ENCODE measurements at places on chromosomes 6 and 20.

- no peak for DNase-seq
Observed at GRCh38 chr20:63230800-63231268, 4.9 kb upstream of the BIRC7 start.

GRCh38 chr20:21352703-21353102 is 44.6 kb downstream of the NKX2-4 start:
- DNase-seq, result no peak

- DNase-seq, result no peak
Observed at GRCh38 chr6:92231171-92231701, 1188.1 kb downstream of the EPHA7 start.

- DNase-seq, result no peak
Observed at GRCh38 chr6:162538643-162539064, 188.9 kb downstream of the PRKN start.

DNA sequence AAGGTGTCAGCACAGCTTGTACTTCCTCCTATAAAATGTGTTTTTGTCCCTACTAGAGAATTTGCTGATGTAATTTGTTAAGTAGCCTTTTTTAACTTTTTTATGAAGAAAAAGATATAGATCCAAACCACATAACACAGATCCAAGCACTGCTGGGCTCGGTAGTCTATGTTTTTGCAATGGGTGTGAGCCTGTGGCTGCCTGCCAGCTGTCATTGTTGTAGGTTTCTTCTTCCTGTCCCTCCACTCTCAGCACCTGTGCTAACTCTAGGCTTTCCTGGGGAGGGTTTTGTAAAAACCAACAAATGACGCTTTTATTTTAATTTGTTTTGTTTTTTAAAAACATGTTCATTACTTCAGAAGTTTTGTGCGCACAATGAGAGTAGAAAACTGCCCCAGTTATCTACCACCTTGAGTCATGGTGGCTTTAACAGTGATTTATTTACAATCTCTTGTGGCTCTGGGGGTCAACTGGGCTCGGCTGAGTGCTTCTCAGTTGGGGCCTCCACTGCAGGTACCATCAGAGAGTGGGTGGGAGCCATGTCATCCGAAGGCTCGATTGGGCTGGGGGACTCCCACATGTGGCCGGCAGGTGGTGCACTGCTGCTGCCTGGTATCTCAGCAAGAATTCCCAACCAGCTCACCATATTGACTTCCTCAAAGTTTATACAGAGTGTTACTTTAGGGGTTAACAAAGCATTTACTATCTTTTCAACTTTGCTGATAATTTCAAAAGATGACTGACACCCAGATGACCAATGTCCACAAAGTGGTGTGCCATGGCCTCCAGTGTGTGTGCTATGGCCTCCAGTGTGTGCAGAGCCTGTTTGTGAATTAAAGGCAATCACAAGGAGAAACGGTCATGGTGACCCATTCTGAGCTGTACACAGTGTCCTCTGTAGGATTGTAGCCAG is 3.0 kb upstream of the CCR6 start:
- DNase-seq, result no peak

DNA sequence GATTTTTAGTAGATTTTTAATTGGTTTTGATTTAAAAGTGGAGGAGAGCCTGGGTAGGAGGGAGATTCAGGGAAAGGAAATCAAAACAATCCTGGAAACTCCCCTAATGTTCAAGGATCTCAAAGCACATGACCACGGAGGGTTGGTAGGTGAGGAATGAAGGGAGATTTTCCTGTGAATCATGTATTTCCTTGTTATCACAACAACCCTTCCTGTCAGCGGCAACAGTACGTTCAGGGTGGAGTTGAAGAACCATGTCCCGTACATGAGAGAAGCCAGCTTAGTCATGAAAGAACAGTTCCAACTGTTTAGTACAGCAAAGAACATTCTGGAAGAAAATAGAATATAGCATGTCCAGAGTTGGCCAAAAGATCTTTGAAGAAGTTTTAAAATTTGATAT is 79.4 kb upstream of the SCAF8 start:
- no peak for DNase-seq

DNA sequence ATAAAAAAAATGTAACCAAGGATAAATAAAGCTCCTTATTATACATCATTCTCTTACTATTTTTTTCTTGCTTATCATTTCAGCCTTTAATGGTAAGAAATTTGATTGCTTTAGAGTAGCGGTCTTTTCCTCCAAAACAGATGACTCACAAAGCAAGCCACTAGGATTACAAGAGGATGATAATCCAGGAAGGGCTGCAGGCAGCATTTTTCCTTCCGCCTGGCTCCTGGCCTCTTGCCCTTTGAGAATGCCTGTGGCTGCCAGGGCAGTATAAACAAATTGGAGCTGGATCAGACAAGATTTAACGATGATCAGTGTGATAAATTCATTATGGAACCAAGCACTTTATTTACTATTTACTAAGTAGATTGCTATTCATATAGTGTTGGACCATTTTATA is 9.7 kb upstream of the FBXL4 start:
- DNase-seq, result no peak

DNA sequence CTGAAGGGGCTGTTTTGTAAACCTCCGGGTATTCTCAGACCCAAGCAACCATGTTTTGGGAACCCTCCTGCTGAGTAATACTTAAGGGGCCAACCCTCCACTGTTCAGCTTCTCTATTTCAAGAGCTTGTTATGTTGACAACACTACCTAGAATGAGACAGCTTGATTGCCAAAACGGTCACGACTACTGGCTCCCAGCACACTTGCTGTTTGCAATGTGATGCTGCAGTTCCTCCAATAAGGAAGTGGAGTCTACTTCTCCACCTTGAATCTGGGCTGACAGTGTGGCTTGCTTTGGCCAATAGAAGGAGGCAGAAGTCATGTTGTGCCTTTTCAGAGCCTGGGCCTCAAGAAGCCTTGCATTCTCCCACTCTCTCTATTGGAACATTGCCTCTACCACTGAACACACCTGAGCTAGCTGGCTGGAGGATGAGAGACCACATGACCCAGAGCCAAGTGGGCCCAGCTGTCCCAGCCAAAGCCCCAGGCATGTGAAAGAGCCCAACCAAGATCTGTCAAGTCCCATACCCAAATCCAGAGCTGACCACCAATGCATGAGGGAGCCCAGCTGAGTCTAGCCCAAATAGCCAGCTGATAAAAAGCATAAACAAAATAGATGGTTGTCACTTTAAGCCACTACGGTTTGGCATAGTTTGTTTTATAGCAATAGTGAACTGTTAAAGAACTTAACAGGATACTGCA is 108.0 kb downstream of the PRND start:
- DNase-seq, result peak; percentile 70

GRCh38 chr6:98380589-98380988 is 453.8 kb upstream of the POU3F2 start:
- DNase-seq, result no peak

DNA sequence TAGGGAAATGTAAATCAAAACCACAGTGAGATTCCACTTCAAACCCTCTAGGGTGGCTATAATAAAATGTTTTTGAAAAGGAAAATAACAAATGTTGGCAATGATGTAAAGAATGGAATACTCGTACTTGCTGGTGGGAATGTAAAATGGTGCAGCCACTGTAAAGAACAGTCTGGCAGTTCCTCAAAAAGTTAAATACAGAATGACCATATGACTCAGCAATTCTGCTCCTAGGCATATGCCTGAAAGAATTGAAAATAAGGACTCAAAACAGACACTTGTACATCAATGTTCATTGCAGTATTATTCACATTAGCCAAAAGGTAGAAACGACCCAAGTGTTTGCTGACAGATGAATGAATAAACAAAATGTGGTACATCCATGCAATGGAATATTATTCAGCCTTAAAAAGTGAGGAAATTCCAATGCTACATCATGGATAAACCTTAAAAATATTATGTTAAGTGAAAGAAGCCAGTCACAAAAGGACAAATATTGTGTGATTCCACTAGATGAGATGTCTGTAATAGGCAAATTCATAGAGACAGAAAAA is 10.2 kb upstream of the RNF114 start:
- DNase-seq, result no peak

DNA sequence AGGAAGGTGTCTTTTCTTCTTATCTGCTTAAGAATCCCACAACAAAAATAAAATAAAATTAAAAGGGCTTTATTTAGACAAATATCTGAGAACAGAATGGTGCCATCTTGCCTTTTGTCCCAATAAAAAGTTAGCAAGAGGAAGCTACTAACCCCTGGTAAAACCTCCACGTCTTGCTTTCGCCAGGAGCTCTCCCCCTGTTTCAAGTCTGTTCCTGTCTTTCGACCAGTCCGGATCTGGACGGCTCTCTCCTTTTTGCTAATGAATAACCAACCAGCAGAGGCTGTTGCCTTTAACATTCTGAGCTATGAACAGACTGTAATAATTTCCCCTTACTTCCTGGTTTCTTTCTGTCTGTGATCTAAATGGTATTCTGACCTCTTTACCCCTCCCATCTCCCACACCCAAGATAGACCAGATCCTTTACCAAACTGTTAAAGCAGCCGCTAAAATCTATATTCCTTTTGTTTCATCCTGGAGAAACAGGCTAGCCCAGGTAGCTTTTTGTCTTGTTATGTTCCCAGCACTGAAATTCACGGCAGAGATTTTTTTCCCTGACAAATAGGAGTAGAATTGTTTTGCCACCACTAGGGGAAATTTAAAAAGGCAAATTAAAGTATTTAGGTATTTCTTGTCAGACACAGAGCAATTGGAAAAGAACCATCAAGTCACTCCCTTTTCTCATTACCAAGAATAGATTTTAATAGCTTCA is at the start of gene FRK:
FRK (minus strand) TSS at position 320 of the 712 bp plus-strand sequence. CDS start 580 bp downstream, outside the sequence.
- no peak for DNase-seq

GRCh38 chr6:68651011-68651985 is 16.2 kb downstream of the ADGRB3 start:
- DNase-seq, result no peak

GRCh38 chr20:45436732-45437485 is 21.0 kb downstream of the PIGT start:
- DNase-seq, result peak; percentile 17

DNA sequence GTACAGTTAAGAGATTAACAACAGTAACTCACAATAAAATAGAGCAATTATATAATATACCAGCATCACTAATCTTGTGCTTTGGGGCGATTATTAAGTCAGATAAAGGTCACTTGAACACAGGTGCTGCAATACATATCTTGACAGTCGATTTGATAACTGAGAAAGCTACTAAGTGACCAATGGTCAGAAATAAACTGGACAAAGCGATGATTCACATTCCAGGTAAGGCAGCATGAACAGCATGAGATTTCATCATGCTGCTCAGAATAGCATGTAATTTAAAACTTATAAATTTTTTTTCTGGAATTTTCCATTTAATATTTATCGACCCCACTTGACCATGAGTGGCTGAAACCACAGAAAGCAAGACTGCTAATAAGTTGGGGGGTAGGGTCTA is 15.9 kb upstream of the ADGRF5 start:
- no peak for DNase-seq

GRCh38 chr6:15290962-15291704 is 45.3 kb downstream of the JARID2 start:
- DNase-seq, result no peak

GRCh38 chr6:133634474-133634873 is 254.4 kb upstream of the TCF21 start:
- no peak for DNase-seq

DNA sequence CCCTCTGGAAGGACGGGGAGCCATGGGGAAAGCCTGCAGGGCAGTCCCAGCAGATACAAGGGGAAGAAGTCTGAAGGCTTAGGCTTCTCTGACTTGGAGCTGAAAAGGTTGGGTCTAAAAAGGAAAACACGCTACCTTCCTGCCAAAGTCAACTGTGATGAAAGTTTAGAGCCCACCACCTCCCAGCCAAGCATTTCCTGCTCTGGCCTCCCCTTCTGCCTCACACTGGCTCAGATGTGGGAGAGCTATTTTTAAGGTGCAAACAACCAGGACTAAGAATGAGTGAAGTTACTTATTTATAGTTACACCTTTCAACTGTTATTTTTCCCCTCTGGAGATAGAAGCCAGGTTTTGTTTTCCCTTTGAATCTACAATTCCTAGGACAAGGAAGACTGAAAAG is 21.2 kb downstream of the NEDD9 start:
- DNase-seq, result no peak

DNA sequence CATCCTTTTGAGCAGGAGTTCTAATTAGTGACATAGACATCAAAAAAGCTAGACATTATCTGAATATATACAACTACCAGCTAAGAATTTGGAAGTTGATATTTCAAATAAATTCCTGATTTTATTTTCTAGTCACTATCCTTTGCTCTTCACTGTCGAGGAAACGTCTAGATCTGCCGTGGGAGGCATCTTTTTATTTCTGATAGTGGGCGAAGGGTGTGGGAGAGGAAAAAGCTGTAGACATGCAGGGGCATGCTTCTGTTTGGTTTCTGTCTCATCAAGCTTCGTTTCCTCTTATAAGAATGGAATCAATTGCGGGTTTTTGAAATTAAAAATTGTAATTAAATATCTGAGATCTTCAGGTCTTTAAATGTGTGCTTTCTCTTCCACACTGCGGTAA is 16.2 kb upstream of the C6orf118 start:
- no peak for DNase-seq

- peak; percentile 39 for DNase-seq
Observed at GRCh38 chr20:208942-209566, 18.0 kb upstream of the DEFB129 start.

DNA sequence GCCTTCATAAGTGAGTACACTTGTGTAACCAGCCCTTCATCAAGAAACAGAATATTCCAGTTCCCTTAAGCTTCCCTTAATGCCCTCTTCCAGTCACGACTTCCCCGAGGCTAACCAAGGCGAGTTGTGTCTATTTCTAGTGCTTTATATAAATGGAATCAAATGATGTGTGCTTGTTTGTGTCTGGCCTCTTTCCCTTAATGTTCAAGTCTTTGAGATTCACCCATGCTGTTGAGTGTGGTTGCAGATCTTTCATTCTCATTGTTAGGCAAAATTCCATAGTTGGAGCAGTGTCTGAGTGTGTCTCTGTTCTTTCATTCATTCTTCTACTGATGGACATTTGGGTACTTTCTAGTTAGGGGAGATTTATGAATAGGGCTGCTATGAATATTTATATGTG is 135.0 kb downstream of the CEBPB start:
- no peak for DNase-seq

GRCh38 chr20:9114709-9115108 is 45.8 kb downstream of the PLCB4 start:
- no peak for DNase-seq
